ENCODE measurements at places on chromosomes 6 and 20.
A peak's percentile ranks its signal among the peaks of the same experiment; 100 is the strongest.

DNA sequence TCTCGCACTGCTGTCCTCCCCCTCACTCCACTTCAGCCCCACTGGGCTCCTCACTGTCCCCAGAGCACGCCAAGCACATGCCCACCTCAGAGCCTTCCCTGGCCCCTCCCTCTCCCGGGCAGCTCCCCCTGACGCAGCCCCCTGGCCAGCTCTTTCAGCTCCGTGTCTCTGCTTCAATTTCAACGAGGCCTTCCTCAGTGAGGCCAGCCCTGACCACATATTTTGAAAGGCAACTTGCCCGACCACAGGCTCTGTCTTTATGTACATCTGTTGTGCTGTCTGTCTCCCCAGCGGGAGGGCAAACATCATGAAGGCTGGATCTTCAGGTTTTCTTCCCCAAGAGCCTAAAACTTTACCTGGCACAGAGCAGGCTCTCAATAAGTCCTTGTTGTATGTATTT, 44.6 kb downstream of the JPH2 start:
- DNase-seq = no peak

- DNase-seq = no peak
Observed at GRCh38 chr6:31799781-31800180, 4.2 kb upstream of the VARS1 start.

DNA sequence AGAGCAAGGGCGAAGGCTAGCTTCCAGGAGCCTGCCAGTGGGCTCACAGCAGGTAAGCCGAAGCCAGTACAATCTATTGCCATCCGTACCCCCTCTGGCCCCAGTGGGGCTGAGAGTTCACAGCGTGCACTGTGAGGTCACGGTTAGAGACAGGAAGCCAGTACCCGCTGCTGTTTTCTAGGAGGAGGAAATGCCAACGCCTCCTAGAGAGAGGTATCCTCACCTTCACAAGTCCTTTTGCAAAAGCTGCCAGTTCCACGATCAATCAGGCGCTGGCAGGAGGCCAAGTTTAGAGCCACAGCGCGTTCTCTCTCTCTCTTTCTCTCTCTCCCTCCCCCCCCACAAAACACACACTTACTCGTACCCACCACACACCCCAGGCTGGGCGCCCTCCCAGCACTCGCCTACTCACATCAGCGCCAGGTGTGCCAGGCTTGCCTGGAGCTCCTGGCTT, 22.5 kb downstream of the COL9A1 start:
- no peak for DNase-seq

DNA sequence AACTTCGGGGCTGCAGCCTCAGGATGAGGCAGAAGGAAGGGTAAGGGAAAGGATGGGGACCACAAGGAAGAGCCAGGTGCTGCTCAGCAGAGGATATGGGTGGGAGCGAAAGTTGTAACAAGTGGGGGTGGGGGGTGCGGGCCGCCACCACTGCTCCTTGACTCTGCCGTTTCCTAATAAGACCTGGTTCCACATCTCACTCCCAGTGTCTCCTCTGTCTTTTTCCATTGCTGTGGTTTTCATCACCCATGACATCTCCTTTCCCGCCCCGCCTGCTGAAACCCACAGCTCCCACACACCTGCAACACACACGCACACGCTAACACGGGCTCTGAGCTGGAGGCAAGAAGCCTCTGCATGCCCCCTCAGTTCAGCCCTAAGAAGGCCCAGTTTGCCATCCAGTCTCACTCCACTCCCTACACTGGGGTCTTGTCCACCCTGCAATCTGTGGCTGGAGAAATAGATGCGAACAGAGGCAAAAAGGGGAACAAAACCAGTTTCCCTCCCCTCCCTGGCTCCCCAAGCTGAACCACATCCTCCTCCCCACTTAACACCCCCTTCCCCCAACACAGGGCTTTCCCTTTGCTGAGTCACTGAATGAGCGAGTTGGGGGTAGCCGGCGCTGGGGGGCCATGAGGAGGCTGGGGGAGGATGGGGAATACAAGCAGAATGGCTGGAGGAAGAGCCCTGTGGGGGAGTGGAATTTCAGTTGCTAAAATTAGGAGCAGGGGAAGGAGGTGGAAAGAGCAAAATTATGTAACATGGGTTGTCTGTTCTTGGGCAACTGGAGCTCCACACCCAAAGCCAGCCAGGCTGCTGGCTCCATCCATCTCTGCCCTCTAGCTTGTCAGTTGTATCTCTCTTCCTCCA, 11.5 kb downstream of the NFKBIL1 start:
- peak; percentile 77 for DNase-seq

DNA sequence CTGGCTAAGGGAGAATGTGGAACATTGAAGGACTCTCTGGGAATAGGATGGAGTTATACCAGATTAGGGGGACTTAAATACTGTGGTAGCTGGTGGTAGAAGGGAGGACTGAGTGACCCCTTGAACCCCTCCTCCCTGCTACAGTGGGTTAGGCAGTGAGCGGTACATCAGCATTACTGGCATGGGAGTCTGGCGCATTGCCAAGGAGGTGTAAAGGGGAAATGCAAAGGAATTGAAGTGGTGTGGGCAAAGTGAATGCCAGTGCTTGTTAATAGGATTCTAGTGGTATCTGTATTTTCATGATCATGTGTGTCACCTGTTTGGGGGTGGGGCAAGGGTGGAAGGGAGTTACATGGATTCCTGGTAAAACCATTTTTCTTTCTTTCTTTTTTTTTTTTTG, 60.1 kb downstream of the GFRA4 start:
- no peak for DNase-seq

GRCh38 chr20:63072991-63073737, 66.4 kb upstream of the BHLHE23 start:
- no peak for DNase-seq

DNA sequence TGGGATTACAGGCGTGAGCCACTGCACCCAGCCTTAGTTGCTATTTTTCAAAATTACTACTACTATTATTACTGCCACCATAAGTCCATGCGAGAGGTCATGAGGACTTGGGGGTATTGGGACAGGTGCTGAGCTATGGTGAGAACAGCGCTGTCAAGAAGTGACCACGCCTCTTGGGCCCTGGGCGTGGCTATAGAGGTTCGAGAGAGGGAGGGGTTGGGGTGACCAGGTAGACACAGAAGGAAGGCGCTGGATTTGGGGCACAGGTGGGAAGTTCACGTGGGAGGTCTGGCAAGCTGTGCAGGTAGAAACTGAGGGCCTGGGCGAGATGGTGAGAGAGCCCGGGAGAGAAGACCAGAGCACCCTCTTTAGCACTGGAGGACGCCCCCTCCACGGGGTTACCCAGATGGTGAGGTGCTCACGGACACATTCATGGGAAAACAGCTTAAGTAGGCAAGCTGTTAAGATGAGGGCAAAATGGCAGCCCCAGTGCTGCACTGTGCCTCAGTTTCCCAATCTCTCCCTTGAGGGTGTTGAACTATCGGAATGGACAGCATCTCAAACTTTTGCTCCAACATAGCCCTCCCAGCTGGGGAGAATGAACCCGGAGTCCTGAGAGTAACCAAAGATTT, 61.0 kb downstream of the RAB44 start:
- DNase-seq = no peak

- no peak for DNase-seq
Observed at GRCh38 chr6:154909311-154909710, 85.8 kb upstream of the TIAM2 start.

DNA sequence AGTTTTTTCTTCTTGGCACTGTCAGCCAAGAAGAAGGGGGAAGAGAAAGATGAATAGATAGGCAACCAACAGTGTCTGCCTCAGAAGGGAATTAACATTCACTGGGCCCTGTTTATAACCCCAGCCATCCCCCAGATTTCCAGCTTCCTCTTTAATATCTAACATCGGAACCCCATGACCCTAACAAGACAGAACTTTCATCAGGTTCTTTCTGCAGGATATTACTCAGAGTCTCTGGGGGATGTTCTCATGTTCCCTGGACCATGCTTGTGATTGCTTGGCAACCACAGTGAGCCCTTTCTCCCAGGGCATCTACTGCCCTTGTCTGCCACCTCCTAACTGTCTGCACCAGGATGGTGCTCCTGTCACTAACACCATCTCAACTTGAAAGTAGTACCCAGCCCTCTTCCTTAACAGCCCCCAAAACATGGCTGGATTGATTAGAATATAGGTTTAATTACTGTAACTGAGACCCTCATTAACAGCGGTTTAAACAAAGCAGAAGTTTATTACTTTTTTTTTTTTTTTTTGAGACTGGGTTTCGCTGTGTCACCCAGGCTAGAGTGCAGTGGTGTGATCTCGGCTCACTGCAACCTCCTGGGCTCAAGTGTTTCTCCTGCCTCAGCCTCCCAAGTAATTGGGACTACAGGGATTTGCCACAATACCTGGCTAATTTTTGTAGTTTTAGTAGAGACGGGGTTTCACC, 12.0 kb upstream of the PTPN1 start:
- DNase-seq = no peak

GRCh38 chr20:37282556-37282955, 6.9 kb upstream of the MANBAL start:
- no peak for DNase-seq

- no peak for DNase-seq
Observed at GRCh38 chr6:41371461-41371991, 36.1 kb downstream of the NCR2 start.

DNA sequence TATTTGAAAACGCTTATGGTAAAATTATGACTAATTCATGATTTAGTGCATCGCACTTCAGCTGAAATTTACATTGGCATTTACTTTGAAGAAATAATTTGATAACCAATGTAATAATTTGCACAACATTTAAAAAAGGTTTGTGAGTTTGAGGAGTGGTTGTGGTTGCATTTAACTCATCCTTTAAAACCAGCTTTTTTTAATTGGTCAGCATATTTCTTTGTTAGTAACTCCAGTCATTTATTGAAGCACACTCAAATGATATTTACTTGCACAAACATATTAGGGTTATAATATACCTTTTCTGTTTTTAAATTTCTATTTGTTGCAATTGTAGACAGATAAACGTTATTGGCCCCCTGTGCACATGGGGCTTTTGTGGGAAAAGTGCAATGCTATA, 78.1 kb upstream of the AHI1 start:
- no peak for DNase-seq

DNA sequence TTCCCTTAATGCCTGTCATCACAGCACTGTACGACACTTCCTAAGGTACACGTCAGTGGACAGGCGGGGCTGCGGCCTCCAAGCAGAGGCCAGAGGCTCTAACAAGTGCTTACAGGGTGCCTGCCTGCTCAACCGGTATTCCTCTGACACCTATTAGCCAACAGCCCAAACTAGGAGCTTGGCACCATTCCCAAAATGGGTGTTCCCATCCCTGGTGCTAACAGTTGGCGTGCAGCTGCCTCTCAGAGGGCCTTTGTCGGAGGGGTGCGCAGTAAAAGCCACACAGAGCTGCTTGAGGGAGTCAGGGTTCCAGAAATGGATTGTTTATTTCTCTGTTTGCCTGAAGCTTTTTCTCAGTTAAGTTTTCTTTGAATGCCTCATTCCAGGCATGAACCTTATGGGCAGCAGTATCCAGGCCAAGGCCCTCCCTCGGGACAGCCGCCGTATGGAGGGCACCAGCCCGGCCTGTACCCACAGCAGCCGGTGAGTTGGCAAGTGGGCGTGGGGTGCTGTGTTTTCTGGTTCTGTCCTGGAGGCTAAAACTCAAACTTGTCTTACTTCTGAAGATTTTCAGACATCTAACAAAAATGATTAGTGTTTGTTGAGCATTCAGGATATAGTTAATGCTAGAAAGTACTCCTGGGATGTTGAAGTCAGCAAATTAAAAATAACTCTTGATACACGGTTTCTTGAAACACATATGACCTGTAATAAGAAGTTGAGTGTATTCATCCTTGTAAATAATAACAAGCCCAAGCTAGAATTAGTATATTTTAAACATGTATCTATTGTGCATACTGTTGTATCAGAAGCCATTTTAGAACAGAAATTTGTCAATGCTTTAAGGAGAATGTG, 124.7 kb downstream of the TMEM242 start:
- no peak for DNase-seq

GRCh38 chr20:12327205-12327604, 409.5 kb downstream of the BTBD3 start:
- no peak for DNase-seq

GRCh38 chr6:71080133-71080532, 123.3 kb upstream of the B3GAT2 start:
- no peak for DNase-seq

GRCh38 chr6:146634022-146634421, 35.2 kb downstream of the ADGB start:
- DNase-seq = no peak

GRCh38 chr6:30678964-30679726, 6.3 kb upstream of the DHX16 start:
- DNase-seq = peak; percentile 89

GRCh38 chr6:71203206-71203605, 85.4 kb upstream of the OGFRL1 start:
- no peak for DNase-seq

DNA sequence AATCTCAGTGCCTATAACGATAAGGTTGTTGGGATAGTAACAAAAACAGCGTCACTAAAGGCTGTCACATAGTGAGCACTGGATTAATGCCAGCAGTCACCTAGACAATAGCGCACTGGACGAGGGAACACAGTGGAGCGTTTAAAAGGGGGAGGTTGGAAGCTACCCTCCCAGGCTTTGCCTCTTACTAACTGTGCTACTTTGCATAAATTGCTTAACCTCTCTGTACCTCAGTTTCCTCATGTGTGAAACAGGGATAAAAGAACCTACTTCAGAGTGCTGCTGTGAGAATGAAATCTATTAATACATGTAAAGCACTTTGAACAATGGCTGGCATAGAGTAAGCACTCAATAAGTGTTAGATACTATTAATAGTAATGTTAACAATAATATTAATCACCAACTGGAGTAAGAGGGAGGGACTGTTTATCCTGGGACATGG, 10.5 kb downstream of the BCL2L1 start:
- no peak for DNase-seq

- DNase-seq = peak; percentile 3
Observed at GRCh38 chr6:117481278-117481925, 1.1 kb upstream of the DCBLD1 start.

GRCh38 chr6:130366107-130367005, 539 bp downstream of the TMEM200A start:
- DNase-seq = no peak

- DNase-seq = no peak
Observed at GRCh38 chr6:79797163-79797764, 150.1 kb downstream of the ELOVL4 start.

- no peak for DNase-seq
Observed at GRCh38 chr20:17579369-17580039, 9.6 kb downstream of the DSTN start.

DNA sequence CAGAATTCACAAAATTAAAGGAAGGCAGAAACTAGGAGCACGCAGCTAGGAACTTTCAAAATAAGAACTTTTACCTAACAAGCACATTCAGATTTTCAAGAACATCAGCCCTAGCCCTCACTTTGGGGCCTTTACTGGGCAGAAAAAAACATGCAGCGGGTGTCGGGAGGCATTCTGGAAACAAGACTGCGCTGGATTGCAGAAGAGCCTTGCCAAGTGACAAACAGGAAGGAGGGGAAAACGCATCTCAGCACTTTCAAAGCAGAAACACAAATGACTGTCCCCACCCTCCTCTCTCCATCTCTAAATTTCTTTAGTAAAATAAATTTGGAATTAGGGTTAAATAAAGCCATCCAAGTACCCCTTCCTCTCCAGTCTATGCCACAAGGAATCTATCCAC, 74.6 kb upstream of the RREB1 start:
- DNase-seq = no peak

GRCh38 chr6:134714113-134714512, 235.8 kb downstream of the ALDH8A1 start:
- no peak for DNase-seq
